Heart left ventricle (tissue), 16 donors: ENCODE measurements at places on chromosomes 3 and 15. TPM values are rescaled to one million over a fixed set of nuclear protein-coding genes. Genes with fewer than 3 reads are reported as not detected.

Gene DNASE1L3
- total RNA-seq: 1.1 TPM

DNA sequence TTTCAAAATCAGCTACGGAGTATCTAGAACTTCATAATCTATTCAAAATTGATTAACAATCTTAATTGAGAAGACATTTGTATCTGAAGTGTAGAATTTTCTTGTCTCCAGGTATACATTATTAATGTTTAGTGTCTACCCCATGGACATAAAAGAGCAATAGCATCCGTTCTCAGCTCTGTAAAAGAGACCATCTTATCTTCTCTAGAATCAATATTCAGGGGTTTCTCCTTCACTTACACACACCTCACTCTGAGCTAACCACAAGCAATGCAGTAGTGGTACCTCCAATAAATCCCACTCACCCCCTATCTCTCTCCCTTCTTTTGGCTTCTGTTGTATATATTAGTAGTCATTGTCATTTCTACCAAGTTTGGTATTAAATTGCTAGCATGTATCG is 16.2 kb downstream of the MBNL1 start:
- H3K4me3 ChIP-seq: no peak overlapping the region
- DNase-seq: no peak
- no peaks in the 10 kb centered on the region for H3K27me3 ChIP-seq
- H3K27ac ChIP-seq: no peak overlapping the region
- peaks cover 58% of the 10 kb centered on the region for H3K4me1 ChIP-seq
- H3K36me3 ChIP-seq: no peaks in the 10 kb centered on the region

GRCh38 chr3:48423883-48424695 is 5.8 kb downstream of the PLXNB1 start:
- no peaks in the 10 kb centered on the region for H3K27me3 ChIP-seq
- H3K4me1 ChIP-seq: peaks cover 45% of the 10 kb centered on the region
- H3K27ac ChIP-seq: peak overlapping the region; percentile 91
- no peak overlapping the region for H3K4me3 ChIP-seq

DNA sequence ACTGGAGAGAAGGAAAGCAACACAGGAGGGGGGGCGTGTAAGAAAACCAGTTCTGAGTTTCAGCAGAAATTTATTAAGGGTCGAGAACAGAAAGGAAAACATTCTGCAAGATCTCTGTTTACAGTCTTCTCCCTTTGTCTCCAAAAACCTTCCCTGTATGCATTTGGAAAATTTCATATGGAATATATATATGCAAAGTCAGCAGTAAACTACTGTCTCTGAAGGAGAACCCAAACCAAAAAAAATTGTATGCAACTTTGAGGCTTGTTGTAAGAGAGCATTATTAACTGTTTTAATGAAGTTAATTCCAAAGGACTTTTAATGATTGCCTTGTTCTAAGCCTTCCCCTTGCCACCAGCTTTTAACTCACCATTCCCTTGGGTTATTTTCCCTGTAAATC is 238.2 kb upstream of the GPR149 start:
- H3K4me1 ChIP-seq: no peaks in the 10 kb centered on the region
- H3K27me3 ChIP-seq: no peaks in the 10 kb centered on the region
- no peak overlapping the region for H3K27ac ChIP-seq
- no peak for DNase-seq

Gene SCAMP5
- 1.7 TPM for total RNA-seq

Gene ITIH3
- 0.28 TPM for total RNA-seq

Gene RHOV
- not detected for total RNA-seq

DNA sequence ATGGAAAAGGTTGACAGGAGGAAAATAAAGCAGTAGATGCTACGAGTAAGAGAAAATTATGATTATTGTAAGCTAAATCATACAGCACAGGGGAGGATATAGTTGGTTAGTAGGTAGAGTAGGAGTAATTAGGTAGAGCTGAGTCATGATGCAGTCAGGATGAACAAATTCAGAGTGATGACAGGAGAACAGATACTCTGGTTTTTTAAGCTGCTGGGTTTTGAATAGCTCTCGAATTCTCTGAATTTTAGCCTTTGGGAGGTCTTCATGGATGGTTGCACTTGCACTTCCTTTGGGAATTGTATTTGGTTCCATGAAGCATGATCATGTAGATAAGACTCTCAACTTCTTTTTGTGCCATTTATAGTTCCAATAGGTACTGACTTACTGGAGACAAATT is 96.2 kb downstream of the ECT2 start:
- no peaks in the 10 kb centered on the region for H3K27me3 ChIP-seq
- no peaks in the 10 kb centered on the region for H3K36me3 ChIP-seq
- no peak for DNase-seq

- no peaks in the 10 kb centered on the region for H3K36me3 ChIP-seq
- DNase-seq: no peak
- no peak overlapping the region for H3K4me3 ChIP-seq
- peaks cover 6% of the 10 kb centered on the region for H3K4me1 ChIP-seq
- no peaks in the 10 kb centered on the region for H3K27me3 ChIP-seq
Measured at GRCh38 chr3:52827441-52827840, 3.0 kb downstream of the ITIH4 start.

Gene INKA1
- 3.3 TPM for total RNA-seq

DNA sequence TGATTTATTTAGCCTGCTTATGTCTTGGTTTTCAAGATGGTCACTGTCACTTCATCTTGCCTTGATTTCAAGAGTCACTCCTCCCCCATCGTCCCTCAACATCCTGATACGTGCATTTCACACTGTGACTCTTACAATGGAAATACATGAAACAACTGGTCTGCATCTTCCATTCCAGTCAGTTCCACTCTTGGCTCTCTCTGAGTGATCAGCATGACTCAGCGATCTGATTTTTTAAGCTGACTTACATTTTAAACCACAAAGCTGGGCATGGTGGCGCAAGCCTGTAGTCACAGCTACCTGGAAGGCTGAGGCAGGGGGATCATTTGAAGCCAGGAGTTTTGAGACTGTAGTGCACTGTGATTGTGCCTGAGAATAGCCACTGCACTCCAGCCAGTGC is 271.2 kb upstream of the ROPN1 start:
- H3K27me3 ChIP-seq: no peaks in the 10 kb centered on the region
- H3K36me3 ChIP-seq: no peaks in the 10 kb centered on the region
- no peak for DNase-seq
- H3K27ac ChIP-seq: no peak overlapping the region
- peaks cover 9% of the 10 kb centered on the region for H3K4me1 ChIP-seq

GRCh38 chr15:78672285-78673014 is 31.4 kb upstream of the CHRNB4 start:
- no peaks in the 10 kb centered on the region for H3K4me1 ChIP-seq
- H3K27ac ChIP-seq: no peak overlapping the region
- no peak for DNase-seq
- no peaks in the 10 kb centered on the region for H3K27me3 ChIP-seq

Gene FAM174B
- 15.9 TPM for total RNA-seq

Gene TRAK1
- 272 TPM for total RNA-seq

- DNase-seq: no peak
- no peak overlapping the region for H3K27ac ChIP-seq
- peaks cover 57% of the 10 kb centered on the region for H3K36me3 ChIP-seq
- no peaks in the 10 kb centered on the region for H3K4me1 ChIP-seq
- H3K4me3 ChIP-seq: no peak overlapping the region
Measured at GRCh38 chr15:83018436-83018835, 7.0 kb upstream of the C15orf40 start.

GRCh38 chr3:176739159-176739558 is 458.1 kb downstream of the TBL1XR1 start:
- H3K4me1 ChIP-seq: no peaks in the 10 kb centered on the region
- H3K36me3 ChIP-seq: no peaks in the 10 kb centered on the region
- DNase-seq: no peak

DNA sequence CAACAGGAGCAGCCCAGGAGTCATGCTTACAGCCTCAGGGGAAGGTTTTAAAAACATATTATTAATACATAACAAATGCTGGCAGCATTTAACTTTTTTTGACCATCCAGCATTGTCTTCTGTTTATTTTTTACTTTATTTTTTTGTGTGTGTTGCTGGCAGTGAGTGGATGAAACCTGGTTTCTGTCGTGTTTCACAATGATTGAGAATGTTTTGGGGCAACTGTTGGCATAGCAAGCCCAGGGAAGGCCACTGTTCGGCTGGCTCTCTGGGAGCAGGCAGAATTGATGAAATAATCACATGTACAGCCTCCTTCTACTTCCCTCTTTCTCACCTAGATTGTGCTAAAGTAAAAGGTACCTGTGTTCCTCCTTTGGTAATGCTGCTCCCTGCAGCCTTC is 190.2 kb downstream of the NR1D2 start:
- no peak overlapping the region for H3K27ac ChIP-seq
- no peaks in the 10 kb centered on the region for H3K4me1 ChIP-seq
- no peaks in the 10 kb centered on the region for H3K27me3 ChIP-seq
- no peak overlapping the region for H3K4me3 ChIP-seq

Gene KBTBD13
- total RNA-seq: 4.2 TPM

DNA sequence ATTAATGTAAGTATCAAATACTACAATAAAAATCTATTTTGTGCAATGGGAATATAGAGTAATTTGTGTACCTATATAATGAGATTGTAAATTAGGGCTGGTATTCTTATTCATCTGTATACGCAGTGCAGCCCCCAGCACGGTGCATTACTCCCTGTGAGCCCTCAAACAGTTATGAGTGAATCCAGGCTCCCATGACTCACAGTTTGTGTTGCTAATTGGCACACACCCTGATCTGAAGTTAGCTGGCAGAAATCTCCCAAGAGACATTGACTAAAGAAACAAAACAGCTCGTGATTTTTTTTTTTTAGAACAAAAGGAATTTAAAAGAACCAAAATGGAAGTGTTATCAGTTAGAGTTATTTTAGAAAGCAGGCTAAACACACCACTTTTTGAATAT is 15.7 kb downstream of the GK5 start:
- H3K4me3 ChIP-seq: no peak overlapping the region
- peaks cover 22% of the 10 kb centered on the region for H3K4me1 ChIP-seq
- H3K36me3 ChIP-seq: no peaks in the 10 kb centered on the region
- no peaks in the 10 kb centered on the region for H3K27me3 ChIP-seq

DNA sequence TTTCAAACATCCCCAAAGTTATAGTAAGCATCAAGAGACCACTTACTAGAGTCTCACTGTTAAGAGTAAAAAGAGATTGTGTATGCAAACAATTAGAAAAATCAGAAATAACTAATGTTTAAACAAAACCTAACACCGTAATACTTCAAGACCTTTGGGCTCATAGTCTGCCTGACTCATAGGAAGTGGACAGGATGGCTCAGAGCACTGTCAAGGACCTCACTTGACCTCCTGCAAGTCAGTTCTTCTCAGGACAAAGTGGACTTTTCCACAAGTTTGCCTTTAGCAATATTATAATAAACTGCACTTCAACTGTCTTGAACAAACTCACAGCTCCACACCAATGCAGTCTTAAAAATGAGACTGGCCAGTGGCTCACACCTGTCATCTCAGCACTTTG is 34.8 kb downstream of the IL12A start:
- H3K36me3 ChIP-seq: no peaks in the 10 kb centered on the region
- no peaks in the 10 kb centered on the region for H3K27me3 ChIP-seq
- H3K27ac ChIP-seq: no peak overlapping the region

DNA sequence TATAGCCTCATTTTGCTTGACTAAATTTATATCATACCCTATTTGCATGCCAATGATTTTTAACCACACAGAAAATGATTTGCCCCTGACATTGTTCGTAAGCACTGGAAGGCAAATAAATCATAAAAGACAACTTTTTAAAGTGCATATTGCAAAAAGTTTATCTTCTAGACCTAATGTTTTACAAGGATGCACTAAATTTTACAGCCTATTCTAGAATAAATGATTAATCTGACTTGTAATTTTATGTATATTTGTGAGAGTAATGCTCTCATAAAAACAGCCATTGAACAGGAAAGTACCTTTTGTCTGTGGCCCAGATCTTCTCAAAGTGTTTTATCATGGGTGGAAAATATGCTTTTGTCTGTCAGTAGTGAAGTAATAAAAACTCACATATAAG is 546.6 kb downstream of the EPHA3 start:
- H3K36me3 ChIP-seq: no peaks in the 10 kb centered on the region
- no peak overlapping the region for H3K27ac ChIP-seq
- no peaks in the 10 kb centered on the region for H3K4me1 ChIP-seq
- DNase-seq: no peak
- H3K4me3 ChIP-seq: no peak overlapping the region

Gene CCDC54
- not detected for total RNA-seq

DNA sequence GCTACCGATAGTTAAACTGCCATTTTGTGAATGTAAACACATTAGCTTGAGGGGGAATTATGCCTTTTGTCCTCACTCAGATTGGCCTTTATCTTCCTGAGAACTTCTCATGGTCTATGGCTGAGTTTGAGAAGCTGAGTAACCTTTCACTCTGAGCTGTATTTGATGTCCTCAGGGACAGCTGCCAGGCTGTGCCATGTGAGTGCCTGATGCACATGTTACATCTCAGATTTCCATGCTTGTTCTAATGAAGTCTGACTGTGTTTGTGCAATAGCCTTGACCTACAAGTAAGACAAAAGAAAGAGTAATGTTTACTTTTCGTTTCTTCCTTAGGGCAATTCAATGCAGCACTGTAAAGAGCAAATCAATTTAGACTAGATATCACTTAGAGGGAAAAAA is 44.1 kb upstream of the ARL6 start:
- no peak overlapping the region for H3K4me3 ChIP-seq
- no peak overlapping the region for H3K27ac ChIP-seq
- DNase-seq: no peak
- no peaks in the 10 kb centered on the region for H3K4me1 ChIP-seq
